ENCODE measurements at places on chromosomes 12 and 14. TPM values are rescaled to one million over a fixed set of nuclear protein-coding genes. Genes with fewer than 3 reads are reported as not detected.

Gene C12orf54
- polyA plus RNA-seq = not detected

Gene SPTSSA
- 19.0 TPM for polyA plus RNA-seq

GRCh38 chr12:77392467-77393088 is 327.2 kb upstream of the E2F7 start:
- no peaks in the 10 kb centered on the region for H3K36me3 ChIP-seq
- no peaks in the 10 kb centered on the region for H3K27me3 ChIP-seq
- no peak overlapping the region for H3K27ac ChIP-seq
- H3K4me3 ChIP-seq = no peak overlapping the region
- H3K4me1 ChIP-seq = peaks cover 10% of the 10 kb centered on the region

GRCh38 chr14:60303745-60304144 is 54.7 kb downstream of the PPM1A start:
- no peaks in the 10 kb centered on the region for H3K27me3 ChIP-seq
- DNase-seq = no peak
- no peak overlapping the region for H3K27ac ChIP-seq

DNA sequence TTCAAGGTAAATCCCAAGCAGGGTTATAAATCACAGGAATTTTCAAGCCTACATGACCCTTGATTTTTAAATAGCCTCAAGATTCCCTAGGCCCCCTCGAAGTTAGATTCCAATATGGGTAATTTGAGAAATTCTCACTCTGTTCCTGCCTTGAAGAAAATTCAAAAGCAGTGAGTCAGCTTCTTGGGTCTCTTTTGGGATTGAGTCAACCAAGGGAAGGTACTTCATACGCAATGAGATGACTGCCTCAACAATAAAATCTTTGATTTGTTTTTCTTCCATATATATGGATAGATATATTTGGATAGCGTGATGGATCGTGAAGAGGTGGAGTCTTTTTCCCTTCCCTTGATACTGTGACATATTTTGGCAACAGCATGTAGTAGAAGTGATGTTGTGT is 180.4 kb upstream of the ATP2B1 start:
- peak; percentile 39 for DNase-seq
- H3K36me3 ChIP-seq = no peaks in the 10 kb centered on the region

DNA sequence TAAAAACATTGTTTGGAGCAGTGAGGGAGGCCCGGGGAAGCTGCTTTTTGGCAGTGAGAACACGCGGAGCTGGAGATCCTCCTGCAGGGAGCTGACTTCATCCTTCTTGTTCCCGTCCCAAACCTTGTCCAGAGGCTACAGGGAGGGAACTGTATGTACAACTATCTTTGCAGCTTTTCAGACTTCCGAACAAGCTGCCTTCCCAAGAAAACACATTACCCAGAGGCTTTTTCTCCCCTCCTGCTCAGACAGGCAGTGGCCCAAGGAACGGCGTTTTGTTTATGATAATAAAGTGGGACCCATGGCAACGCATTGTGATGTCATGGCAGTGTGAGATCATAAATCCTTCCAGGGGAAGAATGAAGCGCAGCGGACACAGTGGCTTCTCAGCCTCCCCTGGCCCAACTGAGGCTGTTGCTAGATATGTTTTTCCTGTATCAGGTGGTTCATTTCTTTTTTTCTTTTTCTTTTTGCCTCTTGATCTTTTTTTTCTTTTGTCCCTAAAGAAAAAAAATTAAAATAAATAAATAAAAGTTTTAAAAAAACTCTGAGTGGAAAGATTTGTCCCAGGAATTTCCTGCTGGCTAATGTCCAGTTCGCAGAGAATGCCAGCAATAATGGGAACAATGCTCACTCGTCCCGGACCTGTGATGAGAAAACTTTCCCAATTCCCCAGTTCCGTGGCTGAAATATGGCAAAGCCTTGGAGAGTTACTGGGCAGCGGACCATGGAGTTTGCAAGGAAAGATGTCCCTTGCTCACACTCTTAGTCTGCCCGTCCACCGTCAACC is 103.4 kb upstream of the MAP1LC3B2 start:
- H3K4me3 ChIP-seq = peak overlapping the region; percentile 50
- no peaks in the 10 kb centered on the region for H3K36me3 ChIP-seq
- peak; percentile 96 for DNase-seq
- peak overlapping the region; percentile 99 for H3K27ac ChIP-seq
- H3K4me1 ChIP-seq = peaks cover 24% of the 10 kb centered on the region
- H3K27me3 ChIP-seq = no peaks in the 10 kb centered on the region

Gene PLEK2
- polyA plus RNA-seq = 11.4 TPM

Gene ATN1
- 13.3 TPM for polyA plus RNA-seq

DNA sequence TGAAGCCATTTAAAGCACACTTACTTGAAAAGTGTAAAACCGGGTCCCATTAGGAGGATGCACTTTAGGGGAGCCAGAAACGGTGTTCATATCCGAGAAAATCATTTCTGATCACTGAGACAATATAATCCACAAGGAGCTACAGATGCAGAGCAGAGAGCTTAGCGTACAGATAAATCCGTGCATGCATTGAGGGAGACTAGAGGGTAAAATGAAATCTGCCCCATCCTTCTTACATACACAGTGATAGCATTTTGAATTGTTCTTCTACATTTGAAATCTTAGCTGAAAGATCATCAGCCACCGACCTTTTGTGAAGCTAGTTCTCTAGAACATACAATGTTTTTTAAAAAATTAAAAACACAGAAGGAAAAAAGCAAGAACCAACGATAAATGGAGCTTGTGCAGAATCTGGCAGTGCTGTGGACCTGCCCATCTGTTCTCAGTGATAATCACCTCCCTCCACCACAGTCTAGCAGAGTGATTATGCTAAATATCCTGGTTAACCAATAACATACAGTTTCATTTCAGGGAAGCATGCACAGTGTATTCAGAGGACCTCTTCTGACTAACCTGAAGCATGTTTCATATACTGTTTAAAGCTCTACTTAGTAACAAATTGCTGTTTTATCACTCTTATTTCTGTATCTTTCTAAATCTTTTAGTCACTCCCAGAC is 161.1 kb downstream of the PPFIA2 start:
- H3K4me1 ChIP-seq = no peaks in the 10 kb centered on the region
- H3K27me3 ChIP-seq = no peaks in the 10 kb centered on the region
- DNase-seq = peak; percentile 2
- H3K4me3 ChIP-seq = no peak overlapping the region

Gene MMP17
- polyA plus RNA-seq = 13.8 TPM

DNA sequence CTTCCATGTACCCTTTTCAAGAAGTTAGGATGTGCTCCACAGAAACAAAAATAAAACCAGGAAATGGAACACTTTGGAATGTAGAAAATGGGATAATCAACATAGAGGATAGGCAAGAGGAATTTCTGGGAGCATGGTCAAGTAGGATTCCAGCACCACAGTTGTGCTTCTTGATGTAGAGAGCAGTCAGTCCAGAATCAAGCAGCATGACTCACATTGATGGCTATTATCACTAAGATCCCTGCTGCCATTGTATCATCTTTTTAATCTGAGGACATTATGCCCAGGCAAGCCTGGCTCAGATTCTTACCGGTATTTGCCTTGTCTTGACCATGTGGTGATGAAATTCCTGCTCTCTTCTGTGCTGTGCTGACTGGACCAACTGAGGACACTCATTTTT is 5.7 kb downstream of the ETFRF1 start:
- H3K27ac ChIP-seq = peak overlapping the region; percentile 1
- H3K4me3 ChIP-seq = no peak overlapping the region
- H3K4me1 ChIP-seq = peaks cover 14% of the 10 kb centered on the region
- H3K27me3 ChIP-seq = no peaks in the 10 kb centered on the region

GRCh38 chr12:15230751-15231150 is 9.5 kb upstream of the RERG start:
- H3K4me3 ChIP-seq = no peak overlapping the region
- 0 out of 2 replicates have a peak, but pooled peaks cover 3% of the 10 kb centered on the region for H3K4me1 ChIP-seq
- no peaks in the 10 kb centered on the region for H3K36me3 ChIP-seq
- no peak overlapping the region for H3K27ac ChIP-seq

DNA sequence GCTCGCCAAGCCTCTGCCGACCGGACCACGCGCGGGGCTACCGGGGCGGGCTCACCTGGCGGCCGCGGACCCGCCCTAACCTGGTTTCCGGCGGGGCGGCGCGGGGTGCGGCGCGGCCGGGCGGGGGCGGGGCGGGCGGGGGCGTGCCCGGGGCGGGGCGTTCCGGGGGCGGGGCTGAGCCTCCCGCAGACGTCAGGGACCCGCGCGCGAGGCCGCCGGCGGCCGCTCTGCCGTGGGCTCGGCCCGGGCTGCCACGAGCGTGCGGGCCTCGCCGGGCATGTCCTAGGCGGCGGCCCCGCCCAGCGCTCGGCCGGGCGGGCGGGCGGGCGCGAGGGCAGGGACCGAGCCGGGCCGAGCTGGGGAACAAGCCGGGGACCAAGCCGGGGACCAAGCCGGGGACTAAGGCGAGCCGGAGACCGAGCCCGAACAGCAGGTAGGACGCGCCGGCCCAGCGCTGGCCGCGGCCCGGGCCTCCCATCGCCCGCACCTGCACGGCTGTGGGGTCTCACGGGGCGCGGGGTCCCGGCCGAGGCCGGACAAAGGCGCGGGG is at the start of gene CEP170B:
TSS of gene CEP170B (plus strand) at position 188 of the 550 bp plus-strand sequence. CDS start 3,183 bp downstream, outside the sequence.
- H3K27ac ChIP-seq = peak within 1 kb of the TSS; percentile 61
- H3K27me3 ChIP-seq = no peaks in the 10 kb centered on the region
- peak; percentile 81 for DNase-seq
- H3K36me3 ChIP-seq = no peaks in the 10 kb centered on the region
- peaks cover 5% of the 10 kb centered on the region for H3K4me1 ChIP-seq
- H3K4me3 ChIP-seq = peak within 1 kb of the TSS; percentile 84

Gene KERA
- not detected for polyA plus RNA-seq

Gene NDRG2
- polyA plus RNA-seq = 0.85 TPM

Gene GLIPR1L2
- 2.1 TPM for polyA plus RNA-seq

Gene SLC25A29
- polyA plus RNA-seq = 5.5 TPM

Gene PLEKHH1
- not detected for polyA plus RNA-seq

DNA sequence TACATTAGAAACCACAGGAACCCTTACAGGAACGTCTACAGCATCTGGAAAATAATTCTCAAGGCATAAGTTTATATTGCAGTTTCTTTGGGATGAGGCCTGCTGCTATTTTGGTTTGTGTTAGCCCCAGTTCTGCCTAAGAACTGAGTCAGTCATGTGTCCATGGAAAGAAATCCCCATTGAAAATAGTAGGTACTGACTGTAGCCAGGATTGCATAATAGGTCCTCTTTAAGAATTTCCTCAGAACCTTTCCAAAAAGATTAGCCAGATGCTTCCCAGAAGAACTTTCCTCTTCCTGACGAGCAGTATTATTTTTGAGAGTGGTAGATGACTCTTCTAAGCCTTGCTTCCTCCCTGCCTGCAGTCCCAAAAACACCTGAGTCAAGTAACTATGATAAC is 52.6 kb downstream of the RASSF8 start:
- no peaks in the 10 kb centered on the region for H3K27me3 ChIP-seq
- H3K4me3 ChIP-seq = peak overlapping the region; percentile 11
- peak overlapping the region; percentile 87 for H3K27ac ChIP-seq
- peak; percentile 89 for DNase-seq
- H3K36me3 ChIP-seq = no peaks in the 10 kb centered on the region

- H3K27me3 ChIP-seq = no peaks in the 10 kb centered on the region
- no peaks in the 10 kb centered on the region for H3K36me3 ChIP-seq
- no peak overlapping the region for H3K4me3 ChIP-seq
- DNase-seq = peak; percentile 74
- no peak overlapping the region for H3K27ac ChIP-seq
These were observed 42.5 kb downstream of the SLC2A13 start for GRCh38 chr12:40063414-40063813.

DNA sequence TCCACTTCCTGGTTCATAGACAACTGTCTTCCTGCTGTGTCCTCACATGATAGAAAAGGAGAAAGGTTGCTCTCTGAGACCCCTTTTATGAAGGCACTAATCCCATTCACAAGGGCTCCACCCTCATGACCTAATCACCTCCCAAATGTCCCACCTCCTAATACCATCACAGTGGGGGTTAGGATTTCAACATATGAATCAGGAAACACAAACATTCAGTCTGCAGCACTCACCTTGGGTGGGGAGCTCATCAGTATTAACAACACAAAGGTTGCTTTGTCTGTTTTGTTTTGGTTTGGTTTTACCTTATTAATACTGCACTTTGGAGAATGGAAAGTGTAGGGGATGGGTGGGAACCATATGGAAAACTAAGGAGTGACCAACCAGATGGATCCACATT is 10.5 kb upstream of the SMCO2 start:
- no peaks in the 10 kb centered on the region for H3K27me3 ChIP-seq
- H3K4me1 ChIP-seq = peaks cover 12% of the 10 kb centered on the region
- no peak for DNase-seq
- no peaks in the 10 kb centered on the region for H3K36me3 ChIP-seq
- no peak overlapping the region for H3K27ac ChIP-seq
- no peak overlapping the region for H3K4me3 ChIP-seq

DNA sequence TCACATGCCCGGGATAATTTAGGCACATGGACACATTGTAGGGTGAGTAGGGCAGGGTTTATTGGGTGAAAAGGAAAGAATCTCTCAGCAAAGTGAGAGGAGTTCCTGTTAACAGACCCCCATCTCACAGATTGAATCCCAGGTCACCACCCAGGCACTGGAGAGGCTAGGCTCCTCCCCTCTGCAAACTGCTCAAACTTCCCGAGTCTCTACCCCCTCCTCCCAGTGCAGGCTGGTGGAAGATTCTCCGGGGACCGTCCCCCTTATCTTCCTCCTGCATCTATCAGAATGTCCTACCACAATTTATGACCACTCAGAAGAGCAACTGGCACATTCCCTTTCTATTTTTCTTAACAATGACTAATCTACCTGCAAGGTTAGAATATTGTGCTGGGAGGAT is 126.0 kb downstream of the NTF3 start:
- H3K27ac ChIP-seq = no peak overlapping the region
- no peaks in the 10 kb centered on the region for H3K27me3 ChIP-seq
- no peak overlapping the region for H3K4me3 ChIP-seq
- H3K4me1 ChIP-seq = peaks cover 7% of the 10 kb centered on the region
- H3K36me3 ChIP-seq = no peaks in the 10 kb centered on the region

DNA sequence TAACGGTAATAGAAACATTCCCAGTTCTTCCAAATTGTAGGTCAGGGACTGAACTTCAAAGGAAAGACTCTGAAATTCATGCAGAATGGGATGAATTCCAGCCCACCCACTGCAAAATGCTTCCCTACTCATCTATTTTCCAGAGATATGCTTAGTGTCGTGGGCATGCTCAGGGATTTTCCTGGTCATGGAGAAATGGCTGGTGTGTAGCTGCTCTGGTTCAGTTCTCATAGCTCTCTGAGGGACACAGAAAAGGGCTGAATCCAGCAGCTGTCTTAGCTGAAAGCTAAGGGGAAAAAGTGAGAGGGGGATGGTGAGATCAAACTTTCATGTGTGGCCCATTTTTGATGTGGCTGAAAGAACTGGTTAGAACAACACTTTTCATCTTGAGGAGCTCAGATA is 72.9 kb upstream of the KRAS start:
- no peaks in the 10 kb centered on the region for H3K36me3 ChIP-seq
- no peak overlapping the region for H3K4me3 ChIP-seq
- no peaks in the 10 kb centered on the region for H3K27me3 ChIP-seq
- DNase-seq = no peak
- H3K27ac ChIP-seq = no peak overlapping the region
- peaks cover 9% of the 10 kb centered on the region for H3K4me1 ChIP-seq

Gene SLC17A8
- not detected for polyA plus RNA-seq

Gene ATL1
- polyA plus RNA-seq = 11.4 TPM

Gene AQP2
- not detected for polyA plus RNA-seq

Data from GM23248 (cell line).